ENCODE measurements at places on chromosomes 7 and 10.

DNA sequence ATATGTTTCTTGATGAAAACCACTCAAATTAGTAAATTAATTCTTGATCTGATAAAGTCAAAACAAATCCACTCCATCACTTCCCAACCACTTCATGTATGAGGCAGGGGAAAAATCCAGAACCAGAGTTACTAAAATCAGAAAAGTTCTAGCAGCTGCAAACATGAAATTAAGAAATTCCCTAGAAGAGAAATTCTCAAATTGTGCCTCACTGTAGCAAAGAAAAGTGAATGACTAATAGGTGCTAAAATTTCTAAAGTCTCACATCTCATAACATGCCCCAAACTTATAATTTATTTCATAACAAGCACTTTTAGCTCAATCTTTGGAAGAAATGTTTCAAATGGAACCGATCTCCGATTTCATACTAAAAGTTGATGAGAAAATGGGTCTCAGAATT lies 345.0 kb upstream of the AOAH start:
- DNase-seq = no peak

DNA sequence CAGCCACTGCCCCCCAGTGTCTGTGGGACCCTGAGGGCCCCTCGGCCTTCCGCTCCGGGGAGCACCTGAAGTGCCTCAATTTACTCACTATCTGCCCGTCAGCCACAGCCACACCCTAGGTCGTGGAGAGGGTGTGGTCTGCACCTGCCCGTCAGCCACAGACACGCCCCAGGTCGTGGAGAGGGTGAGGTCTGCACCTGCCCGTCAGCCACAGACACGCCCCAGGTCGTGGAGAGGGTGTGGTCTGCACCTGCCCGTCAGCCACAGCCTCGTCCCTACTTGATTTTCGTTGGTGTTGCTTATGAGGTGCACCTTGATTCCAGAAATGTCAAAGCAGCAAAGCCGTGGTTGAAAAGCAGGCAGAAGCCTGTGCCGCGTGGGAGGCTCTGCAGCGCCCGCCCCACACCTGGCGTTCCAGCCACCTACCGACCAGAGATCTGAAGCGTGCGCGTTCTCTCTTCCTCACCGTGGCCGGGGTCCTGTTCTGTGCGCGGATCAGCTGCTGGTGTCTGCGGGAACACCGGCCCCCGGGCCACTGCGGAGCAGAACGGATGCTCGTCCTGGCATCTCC lies 101.6 kb downstream of the DYNC2I1 start:
- DNase-seq = no peak

DNA sequence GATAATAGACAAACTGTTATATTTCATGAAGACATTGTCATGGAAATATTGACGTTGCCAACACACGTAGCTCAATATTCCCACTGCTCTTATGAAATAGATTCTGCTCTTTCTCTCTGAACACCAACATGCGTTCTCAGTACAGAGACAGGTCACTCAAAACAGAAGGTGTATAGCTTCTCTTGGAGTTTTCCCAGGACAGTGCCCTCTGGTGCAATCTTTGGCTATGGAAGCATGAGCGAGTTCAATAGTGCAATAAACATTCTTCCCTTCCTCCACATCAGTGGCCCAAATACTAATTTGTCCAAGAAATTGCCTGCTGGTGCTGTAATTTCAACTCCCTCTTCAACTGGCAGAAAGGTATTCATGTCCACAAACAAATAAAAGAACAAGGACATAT lies 145.3 kb downstream of the MAGI2 start:
- no peak for DNase-seq

DNA sequence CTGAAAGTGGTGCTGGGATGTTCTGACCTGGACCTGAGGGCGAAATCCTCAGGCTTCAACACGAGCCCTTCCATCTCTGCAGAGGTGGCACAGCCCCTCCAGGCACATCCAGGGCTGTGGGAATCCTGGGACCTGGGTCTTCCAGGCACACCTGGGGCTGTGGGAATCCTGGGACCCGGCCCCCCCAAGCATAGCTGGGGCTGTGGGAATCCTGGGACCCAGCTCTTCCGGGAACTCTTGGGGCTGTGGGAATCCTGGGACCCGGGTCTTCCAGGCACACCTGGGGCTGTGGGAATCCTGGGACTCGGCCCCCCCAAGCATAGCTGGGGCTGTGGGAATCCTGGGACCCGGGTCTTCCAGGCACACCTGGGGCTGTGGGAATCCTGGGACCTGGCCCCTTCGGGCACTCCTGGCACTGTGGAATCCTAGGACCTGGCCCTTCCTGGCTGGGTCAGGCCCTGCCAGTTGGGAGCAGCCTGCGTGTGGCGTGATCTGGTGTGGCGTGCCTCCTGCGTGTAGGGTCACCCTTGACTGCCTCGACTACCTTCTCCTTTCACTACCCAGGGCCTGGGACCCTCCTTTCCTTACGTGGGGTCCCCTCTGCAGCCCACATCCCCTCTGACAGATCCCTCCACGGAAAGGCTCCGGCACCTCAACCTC lies 124.0 kb downstream of the WDR37 start:
- DNase-seq = no peak

GRCh38 chr10:102900006-102900405 lies 18.1 kb upstream of the CNNM2 start:
- DNase-seq = no peak

- DNase-seq = no peak
Observed at GRCh38 chr7:45716380-45717203, 142.4 kb downstream of the ADCY1 start.

DNA sequence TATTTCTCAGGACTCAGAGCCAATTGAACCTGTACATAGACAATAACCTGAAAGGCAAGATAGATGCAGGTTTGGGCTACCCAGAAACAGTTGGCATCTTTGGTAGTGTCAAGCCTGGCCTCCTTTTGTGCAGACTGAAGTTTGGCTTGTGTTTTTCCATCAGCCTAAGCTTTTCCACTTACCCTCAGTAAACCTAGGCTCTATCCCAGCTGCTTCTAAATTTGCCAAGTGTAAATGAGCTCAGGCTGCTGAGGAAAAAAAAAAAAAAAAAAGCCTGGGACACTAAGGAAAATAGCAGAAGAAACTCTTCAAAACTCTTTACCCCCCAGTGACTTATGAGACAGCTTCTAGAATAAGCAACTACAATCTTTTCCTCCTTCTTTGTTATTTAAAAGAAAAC lies 316.3 kb upstream of the SORCS1 start:
- no peak for DNase-seq

DNA sequence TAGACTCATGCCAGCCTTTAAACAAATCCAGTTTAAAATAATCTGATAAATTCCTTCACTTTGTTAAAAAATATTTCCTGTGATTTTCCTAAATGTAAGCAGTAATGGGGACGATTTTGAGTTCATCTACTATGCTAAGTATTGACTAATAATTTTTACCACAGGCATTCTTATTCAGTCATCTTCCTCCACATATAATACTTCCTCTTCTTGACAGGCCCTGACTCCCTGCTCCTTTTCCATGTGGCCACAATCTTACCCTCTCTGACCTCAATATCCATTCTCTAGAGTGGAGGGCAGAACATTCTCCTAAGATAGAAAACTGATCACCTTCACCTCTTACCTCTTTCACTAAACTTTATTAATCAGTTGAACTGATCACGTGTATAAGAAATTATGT lies 7.8 kb downstream of the DNAJC2 start:
- DNase-seq = no peak

DNA sequence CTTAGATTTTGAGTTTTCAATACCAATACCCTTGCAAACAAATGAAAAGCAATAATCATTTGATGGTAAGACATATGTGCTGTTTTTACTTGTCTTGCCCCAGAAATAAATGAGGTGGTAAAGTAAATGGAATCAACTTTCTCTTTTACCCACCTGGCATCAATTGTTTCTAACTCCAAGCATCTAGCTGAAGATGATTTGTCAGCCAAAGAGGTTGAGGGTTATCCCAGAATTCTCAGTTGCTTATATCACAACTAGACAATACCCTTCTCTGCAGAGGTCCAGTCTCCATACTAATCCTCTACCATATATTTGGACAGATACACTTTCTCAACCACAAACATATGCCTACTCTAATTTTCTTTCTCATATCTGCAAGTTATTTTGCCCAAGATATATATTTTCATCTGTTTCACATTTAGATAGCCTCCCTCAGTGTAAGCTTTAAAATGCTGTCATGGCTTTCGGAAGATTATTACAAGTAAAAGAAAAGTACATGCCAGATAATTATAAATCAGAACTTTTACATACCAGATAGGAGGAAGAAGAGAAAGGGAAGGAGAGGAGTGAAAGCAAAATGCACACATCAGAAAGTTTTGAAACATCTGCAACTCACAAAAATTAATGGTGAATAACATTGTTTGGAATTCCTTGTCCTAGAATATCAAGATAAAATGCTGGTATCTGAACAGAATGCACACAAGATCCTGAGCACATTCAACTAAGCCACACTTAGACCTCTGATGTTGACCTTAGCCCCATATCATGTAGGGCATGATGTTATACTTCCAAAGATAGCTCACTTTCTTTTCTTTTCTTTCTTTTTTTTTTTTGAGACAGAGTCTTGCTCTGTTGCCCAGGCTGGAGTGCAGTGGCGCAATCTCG lies 146.6 kb downstream of the REEP3 start:
- peak; percentile 47 for DNase-seq

DNA sequence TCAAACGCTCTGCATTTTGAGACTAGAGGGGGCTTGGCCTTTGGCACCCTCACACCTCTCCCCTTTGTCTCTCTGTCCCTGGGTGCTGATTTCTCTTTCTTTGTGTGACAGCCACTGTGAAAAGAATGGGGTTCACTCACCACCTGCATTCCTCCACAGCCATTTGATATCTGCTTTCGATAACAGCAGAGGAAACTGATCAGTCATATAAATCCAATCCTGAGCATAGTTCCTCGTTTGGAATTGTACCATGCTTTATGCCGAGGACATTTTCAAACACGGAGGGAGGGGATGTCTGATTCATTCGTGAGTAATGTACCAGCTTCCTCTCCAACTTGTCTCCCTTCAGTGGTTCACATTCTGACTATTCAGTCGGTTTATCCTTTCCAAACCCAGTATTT lies 15.8 kb downstream of the MET start:
- peak; percentile 81 for DNase-seq

- DNase-seq = no peak
Observed at GRCh38 chr7:44067064-44067951, 1.9 kb upstream of the PGAM2 start.

GRCh38 chr10:3959370-3960325 lies 174.6 kb upstream of the KLF6 start:
- no peak for DNase-seq

DNA sequence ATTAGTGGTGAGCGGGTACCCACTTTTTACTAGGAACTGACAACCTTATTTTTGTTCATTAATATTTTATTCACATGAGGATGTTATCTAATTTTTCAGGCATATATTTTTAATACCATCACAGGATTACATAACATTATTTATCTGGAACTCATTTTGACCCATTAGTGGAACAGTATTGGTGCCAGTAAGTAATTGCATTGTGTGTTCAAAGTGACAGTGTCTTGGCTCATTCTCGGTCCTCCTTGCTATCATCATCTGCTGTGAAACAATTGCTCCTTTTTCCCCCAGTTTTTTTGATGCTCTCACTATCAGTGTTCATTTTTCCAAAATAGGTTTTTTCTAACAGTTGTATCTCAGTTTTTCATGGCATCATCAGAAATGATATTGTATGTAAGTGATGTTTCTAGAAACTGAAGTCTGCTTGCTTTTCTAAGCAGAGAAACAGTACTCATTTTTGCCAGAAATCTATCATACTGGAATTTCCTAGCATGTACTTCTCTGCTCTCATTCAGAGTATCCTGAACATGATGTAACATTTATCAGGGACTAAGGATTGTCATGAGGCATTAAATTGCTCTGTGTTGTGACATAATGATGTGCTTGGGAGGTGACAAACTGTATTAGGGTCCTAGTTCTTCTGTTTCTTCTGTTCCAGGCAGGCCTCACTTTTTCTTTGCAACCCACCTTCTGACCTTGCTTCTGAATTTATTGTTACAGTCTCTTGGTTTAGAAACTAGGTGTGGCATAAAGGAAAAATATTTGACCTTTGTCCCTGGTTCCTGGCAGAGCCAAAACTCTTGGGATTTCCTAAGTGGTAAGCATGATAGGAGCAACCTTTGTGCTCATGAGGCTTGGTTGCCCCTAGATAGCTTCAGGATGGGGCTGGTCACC lies 4.2 kb downstream of the NUB1 start:
- no peak for DNase-seq

DNA sequence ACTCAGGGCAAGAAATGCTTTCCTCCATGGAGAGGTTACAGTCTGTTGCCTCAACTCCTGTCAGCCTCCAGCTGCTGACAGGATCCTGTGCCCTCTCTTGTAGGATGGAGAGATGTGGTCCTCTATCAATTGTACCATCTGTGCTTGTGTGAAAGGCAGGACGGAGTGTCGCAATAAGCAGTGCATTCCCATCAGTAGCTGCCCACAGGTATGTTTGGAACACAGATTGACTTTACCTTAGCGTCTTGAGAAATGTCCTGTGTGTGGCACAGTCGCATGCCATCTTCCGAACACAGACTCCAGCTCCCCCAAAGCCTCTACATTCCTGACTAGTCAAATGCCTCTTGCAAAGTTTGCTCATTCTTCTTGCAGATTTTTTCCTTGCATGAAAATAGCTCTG lies 152.6 kb downstream of the BMPER start:
- DNase-seq = peak; percentile 25

Data from fibroblast of skin of right quadriceps (primary cell).